NCI-H460 (cell line): ENCODE measurements at places on chromosomes 2 and 18.

DNA sequence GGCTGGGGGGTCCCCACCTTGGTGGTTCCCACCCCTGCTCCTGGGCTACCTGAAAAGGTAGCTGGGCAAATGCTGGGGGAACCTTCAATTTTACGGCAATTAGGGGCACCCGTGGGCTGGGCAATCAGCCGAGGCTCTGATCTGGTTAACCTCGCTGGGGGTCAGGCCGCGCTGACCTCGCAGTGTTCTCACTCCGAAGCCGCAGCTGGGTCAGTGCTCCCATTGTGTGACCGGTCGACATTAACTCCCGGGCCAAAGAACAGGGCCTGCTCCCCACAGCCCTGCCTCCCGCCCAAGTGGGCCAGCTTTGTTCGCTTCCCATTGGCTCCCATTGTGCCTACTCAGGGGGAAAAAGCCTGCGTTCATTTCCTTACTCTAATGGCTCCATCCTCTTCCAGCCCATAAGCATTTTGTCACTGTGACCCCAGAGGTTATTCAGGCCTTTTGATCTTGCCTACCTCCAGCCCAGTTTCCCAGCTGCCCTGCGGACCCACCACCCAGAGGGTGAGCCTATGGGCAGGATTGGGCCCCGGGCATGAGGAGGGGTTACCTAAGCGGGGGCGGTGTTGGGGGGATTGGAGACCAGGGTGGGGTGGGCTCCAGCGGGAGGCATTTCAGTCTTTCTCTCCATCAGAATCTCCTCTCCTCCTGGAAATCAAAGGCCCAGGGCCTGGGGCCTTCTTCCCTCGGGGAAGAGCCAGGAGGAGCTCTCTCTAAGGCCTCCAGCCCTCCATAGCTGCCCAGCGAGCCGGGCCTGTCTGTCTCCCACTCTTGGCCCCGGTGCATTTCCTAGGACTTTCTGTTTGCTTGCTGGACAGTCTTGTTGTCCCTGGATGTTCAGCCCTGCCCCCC is 90.1 kb downstream of the MYCN start:
- no peak for DNase-seq

- DNase-seq, result no peak
These were observed 106.8 kb upstream of the GALNT5 start for GRCh38 chr2:157150747-157151146.

GRCh38 chr18:65938592-65939372 is 188.0 kb downstream of the CDH7 start:
- peak; percentile 48 for DNase-seq

GRCh38 chr2:2127467-2127866 is 203.6 kb downstream of the MYT1L start:
- DNase-seq, result no peak

DNA sequence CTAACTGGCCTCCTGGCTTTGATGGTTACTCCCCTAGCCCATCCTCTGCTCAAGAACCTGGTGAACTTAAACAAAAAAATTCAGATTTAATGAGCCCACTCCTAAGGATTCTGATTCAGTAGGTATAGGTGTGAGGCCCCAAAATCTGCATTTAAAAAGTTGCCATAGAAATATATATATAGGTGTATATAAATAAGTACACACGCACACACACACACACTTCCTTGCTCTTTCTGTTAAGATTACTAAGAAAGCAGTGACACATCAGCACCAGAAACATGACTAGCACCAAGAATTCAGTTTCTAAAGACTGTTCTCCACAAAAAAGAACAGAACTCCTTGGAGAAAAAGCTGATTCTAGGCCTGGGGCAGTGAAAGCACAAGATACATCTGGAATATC is 17.8 kb downstream of the EML6 start:
- no peak for DNase-seq
